SJSA1 (cell line): ENCODE measurements at places on chromosomes 4 and X. TPM values are rescaled to one million over a fixed set of nuclear protein-coding genes. Genes with fewer than 3 reads are reported as not detected.

DNA sequence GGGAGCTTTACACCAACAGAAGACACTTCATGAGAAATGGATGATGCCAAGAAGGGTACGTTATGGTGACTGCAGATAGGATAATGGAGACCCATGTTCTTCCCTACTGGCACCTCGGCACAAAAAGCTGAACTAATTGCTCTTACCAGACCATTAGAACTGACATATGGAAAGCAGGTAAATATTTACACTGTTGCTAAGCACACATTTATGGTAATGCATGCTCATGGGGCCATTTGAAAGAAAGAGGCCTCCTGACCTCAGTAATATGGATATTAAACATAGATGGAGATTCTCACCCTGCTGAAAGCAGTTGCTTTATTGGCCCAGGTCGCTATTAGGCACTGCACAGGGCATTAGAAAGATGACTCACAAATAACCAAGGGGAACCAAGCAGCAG is 1759.6 kb downstream of the C4orf33 start:
- DNase-seq: no peak

GRCh38 chr4:103773691-103774231 is 54.0 kb upstream of the TACR3 start:
- DNase-seq: no peak

IBSP gene
- 0.19 and 0.21 TPM in 2 replicates for total RNA-seq

PAK3 gene
- total RNA-seq: 0.45 and 1.7 TPM in 2 replicates

TMEM150C gene
- total RNA-seq: 0.06 TPM in 1 of 2 replicates, not detected in the other

GRCh38 chr4:114673306-114673705 is 74.7 kb downstream of the UGT8 start:
- DNase-seq: no peak

GRCh38 chr4:142365391-142365790 is 480.7 kb downstream of the INPP4B start:
- no peak for DNase-seq

DNA sequence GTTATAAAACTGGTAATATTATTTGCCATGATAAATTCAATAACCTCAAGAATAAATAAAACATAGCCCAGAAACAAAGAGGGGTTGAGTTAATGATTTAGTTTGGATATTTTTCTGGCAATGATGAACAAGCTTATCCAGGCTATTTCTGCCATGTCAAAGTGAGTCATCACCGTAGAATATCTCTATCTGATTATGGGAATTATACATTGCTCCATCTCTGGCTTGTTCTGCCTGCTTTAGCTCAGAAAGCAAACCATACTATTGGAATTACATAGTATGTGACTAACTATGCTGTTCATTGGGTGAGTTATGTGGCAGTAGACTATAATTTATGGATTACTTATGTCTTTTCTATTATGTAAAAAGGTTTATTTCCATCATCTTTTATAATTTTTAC is 680.1 kb upstream of the AADAT start:
- no peak for DNase-seq

DNA sequence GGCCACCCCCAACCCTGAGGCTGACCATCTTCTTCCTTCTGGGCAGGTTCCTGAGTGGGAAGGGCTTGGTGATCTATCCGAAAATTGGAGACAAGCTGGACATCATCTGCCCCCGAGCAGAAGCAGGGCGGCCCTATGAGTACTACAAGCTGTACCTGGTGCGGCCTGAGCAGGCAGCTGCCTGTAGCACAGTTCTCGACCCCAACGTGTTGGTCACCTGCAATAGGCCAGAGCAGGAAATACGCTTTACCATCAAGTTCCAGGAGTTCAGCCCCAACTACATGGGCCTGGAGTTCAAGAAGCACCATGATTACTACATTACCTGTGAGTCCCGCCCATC is 9.7 kb downstream of the EFNB1 start:
- no peak for DNase-seq

EXOSC9 gene
- 93.3 and 134 TPM in 2 replicates for total RNA-seq

- peak; percentile 50 for DNase-seq
Measured at GRCh38 chr4:153432965-153433753, 33.0 kb upstream of the TMEM131L start.
